Fibroblast of lung (primary cell): ENCODE measurements at places on chromosomes 1 and 21. TPM values are rescaled to one million over a fixed set of nuclear protein-coding genes. Genes with fewer than 3 reads are reported as not detected.

Gene DUSP10
- total RNA-seq = 22.6 and 71.7 TPM in 2 replicates

- peak; percentile 26 for DNase-seq
- no peaks in the 10 kb centered on the region for H3K27me3 ChIP-seq
- H3K36me3 ChIP-seq = peaks cover 2% of the 10 kb centered on the region
- no peak overlapping the region for H3K4me3 ChIP-seq
- no peak overlapping the region for H3K27ac ChIP-seq
These were observed 17.6 kb downstream of the MTFR1L start for GRCh38 chr1:25837262-25837875.

Gene NPPB
- not detected in 2 replicates for total RNA-seq

Gene KCNJ6
- under 0.01 TPM in 1 of 2 replicates, not detected in the other for total RNA-seq

DNA sequence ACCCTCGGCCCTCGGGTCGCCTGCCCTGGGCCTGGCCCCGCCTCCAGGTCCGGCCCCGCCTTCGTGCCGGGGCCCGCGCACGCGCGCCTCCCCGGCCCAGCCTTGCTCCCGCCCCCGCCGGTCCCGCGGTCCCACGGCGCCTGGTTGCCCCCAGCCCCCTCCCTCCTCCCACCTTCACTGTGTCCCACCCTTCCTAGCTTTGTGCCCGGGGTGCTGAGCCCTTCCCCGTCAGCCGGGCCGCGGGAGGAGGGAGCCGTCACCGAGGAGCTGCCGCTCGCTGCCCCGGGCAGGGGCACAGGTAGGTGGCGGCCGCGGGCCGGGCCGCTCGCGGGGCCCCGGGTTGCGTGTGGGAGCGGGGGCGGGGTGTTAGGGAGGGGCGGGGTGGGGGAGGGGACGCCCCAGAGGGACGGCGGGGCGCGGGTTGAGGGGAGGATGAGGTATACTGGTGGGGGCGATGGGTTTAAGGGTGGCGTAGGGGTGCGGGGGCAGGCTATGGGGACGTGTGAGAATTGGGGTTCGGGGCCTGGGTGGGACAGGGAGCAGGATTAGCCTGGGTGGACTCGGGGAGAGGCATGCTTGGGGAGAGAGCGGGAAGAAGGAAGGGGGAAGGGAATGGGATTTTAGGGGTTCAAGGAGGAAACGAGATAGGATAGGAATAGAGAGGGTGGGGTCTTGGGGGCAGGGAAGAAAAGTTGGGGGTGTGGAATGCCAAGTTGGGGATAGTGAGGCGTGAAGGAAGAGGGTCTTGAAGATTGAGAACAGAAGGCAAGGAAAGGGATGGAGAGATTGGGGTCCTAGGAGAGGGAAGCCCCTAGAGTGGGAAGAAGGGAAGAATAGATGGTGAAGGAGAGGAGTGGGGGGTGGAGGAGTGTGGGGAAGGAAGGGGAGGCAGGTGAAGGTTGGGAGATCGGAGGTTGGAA, at the start of gene LRRC42:
Gene LRRC42 (plus strand): TSS at position 99 of the 920 bp plus-strand sequence. CDS start 5,650 bp downstream, outside the sequence.
- H3K4me1 ChIP-seq = peaks cover 2% of the 10 kb centered on the region
- no peaks in the 10 kb centered on the region for H3K27me3 ChIP-seq
- H3K4me3 ChIP-seq = peak within 1 kb of the TSS; percentile 96
- H3K36me3 ChIP-seq = no peaks in the 10 kb centered on the region
- H3K27ac ChIP-seq = peak within 1 kb of the TSS; percentile 89
- DNase-seq = no peak

DNA sequence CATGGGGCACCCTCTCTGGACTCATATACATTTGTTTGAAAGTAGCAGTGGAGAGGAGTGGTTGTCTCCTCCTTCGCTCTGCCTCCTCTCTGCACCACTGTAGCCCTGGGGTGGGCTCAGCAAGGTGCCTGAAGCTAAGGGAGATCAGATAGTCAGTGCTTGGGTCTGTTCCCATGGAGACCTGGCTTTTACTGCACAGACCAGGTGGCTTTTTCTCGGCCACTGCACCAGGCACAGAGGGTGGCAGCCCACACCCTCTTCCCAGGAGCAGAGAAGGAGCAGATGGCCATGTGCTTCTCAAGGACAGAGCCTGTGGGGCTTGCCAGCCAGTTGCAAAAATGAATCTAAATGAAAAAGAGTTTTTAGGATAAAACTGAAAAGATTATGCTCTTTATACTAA, 123.4 kb upstream of the KCNK1 start:
- H3K27me3 ChIP-seq = no peaks in the 10 kb centered on the region
- DNase-seq = no peak
- no peak overlapping the region for H3K4me3 ChIP-seq
- no peaks in the 10 kb centered on the region for H3K36me3 ChIP-seq
- no peak overlapping the region for H3K27ac ChIP-seq

DNA sequence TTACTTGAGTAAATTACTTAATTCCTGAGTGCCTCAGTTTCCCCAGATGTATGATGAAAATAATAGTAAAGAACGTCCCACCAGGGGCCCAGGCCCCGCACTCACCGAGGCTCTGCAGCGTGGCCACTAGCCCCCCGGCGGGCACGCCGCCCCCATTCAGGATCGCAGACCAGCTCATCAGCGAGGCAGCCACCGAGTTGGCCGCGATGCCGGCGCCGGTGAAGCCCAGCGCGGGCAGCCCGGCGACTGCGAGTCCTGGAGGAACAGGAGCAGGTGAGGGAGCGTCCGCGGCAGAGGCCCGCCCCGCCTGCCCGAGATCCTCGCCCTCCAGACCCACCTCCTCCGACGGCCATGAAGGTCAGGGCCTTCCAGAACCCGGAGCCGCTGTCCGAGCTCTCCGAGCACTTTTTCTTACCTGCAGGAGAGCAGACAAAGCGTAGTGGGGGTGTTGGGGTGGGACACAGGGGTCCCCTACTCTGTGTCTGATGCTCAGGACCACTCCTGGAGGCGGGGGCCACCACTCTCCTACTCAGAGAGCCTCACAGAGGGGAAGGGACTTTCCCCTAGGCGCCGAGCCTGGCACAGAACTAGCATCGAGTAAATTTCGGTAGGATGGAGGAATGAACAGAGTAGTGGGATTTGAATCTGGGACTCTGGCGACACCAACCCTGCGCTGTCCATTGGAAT, 3.7 kb downstream of the IFI6 start:
- no peak overlapping the region for H3K4me3 ChIP-seq
- no peak overlapping the region for H3K27ac ChIP-seq
- peaks cover 13% of the 10 kb centered on the region for H3K4me1 ChIP-seq

DNA sequence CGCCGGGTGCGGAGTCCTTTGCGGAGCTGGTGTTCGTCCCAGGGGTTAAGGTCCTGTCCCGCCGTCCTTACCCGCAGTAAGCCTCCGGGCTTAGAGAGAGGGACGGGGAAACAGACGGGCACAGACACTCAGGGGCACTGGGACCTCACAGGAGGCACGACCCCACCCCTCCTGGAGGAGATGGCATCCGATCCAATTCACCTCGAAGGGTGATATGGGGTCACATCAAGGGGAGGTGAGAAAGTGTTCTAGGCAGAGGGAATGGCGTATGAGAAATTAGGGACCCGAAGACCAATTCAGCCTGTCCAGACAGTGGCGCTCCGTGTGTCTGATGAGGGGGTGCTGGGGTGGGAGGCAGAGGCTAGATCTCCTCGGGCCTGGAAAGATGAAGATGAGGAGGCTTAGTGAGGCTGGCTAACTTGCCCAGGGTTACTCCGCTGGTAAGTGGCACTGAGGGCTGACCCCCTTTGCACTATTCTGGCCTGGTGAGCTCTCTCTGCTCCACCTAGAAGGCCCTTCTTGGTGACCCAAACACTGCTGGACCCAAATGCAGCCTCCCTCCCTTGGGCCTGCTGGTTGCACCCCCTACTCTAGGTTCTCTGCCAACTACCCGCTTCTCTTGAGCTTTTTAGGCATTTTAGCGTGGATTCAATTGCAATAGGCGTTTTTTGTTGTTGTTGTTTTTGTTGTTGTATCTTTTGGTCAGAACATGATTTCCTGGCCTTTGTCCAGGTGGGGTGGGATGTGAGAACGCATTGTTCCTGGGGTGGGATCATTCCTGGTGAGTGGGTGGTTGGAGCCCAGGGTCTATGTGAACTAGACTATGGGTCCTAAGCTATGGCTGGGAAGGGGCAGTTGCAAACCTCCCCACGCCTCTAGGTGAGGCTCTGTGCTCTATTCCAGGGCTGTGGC, 12.3 kb downstream of the BTBD19 start:
- no peaks in the 10 kb centered on the region for H3K27me3 ChIP-seq
- peak overlapping the region; percentile 30 for H3K4me3 ChIP-seq
- peaks cover 3% of the 10 kb centered on the region for H3K4me1 ChIP-seq
- no peak for DNase-seq

DNA sequence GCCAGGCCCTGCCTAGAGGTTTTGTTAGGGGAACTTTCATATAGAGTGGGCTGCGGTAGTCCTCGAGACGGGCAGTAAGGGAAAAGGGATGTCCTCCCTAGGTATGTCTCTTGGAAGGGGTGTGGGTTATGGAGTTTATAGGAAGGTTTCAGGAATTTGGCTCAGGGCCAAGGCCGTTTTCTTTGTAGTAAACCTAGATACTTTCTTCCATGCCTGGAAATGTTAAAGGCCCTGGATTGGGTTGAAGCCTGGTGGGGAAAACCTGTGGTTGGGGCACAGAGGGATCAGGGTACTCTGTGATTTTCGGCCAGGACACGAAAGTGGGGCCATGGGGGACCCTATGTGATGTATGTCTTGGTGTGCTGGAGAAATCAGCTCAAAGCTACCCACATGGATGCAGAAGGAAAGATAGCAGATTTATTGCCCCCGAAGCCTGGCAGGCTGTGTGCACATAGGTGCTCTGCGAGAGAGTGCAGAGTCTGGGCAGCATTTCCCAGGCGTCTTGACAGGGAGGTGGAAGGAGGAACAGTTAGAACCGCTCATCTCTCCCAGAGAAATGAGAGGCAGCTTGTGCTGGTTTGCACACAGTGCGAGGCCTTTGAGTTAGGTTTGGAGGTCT, 1.7 kb downstream of the SNAP47 start:
- no peak overlapping the region for H3K27ac ChIP-seq
- peaks cover 2% of the 10 kb centered on the region for H3K36me3 ChIP-seq
- H3K4me1 ChIP-seq = peaks cover 4% of the 10 kb centered on the region
- no peaks in the 10 kb centered on the region for H3K27me3 ChIP-seq
- H3K4me3 ChIP-seq = no peak overlapping the region
- no peak for DNase-seq

GRCh38 chr1:243686159-243686558, 163.9 kb downstream of the AKT3 start:
- no peaks in the 10 kb centered on the region for H3K27me3 ChIP-seq
- no peak overlapping the region for H3K4me3 ChIP-seq
- no peaks in the 10 kb centered on the region for H3K36me3 ChIP-seq
- H3K4me1 ChIP-seq = no peaks in the 10 kb centered on the region

- H3K27ac ChIP-seq = no peak overlapping the region
- H3K36me3 ChIP-seq = no peaks in the 10 kb centered on the region
- DNase-seq = no peak
- H3K4me3 ChIP-seq = no peak overlapping the region
- H3K4me1 ChIP-seq = no peaks in the 10 kb centered on the region
These were observed 26.8 kb downstream of the PPP2R5A start for GRCh38 chr1:212311836-212312497.

Gene DPT
- 4.1 and 13.6 TPM in 2 replicates for total RNA-seq

Gene VSIG8
- total RNA-seq = under 0.01 TPM in 2 replicates

GRCh38 chr1:158177700-158178450, 2.8 kb upstream of the CD1D start:
- no peaks in the 10 kb centered on the region for H3K4me1 ChIP-seq
- H3K36me3 ChIP-seq = no peaks in the 10 kb centered on the region
- peak; percentile 60 for DNase-seq
- H3K27me3 ChIP-seq = peaks cover 37% of the 10 kb centered on the region

DNA sequence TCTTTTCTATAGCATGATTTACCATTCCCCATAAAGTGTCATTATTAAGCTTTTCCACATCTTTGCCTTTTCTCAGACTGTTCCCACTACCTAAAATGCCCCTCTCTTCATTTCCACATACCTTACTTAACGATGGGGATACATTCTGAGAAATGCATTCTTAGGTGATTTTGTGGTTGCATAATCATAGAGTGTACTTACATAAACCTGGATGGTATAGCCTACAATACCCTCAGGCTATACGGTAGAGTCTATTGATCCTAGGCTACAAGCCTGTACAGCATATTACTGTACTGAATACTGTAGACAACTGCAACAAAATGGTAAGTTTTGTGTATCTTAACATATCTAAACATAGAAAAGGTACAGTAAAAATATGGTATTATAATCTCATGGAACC, 54.8 kb upstream of the MUTYH start:
- H3K27ac ChIP-seq = no peak overlapping the region
- H3K4me1 ChIP-seq = no peaks in the 10 kb centered on the region
- no peak overlapping the region for H3K4me3 ChIP-seq
- H3K36me3 ChIP-seq = no peaks in the 10 kb centered on the region
- H3K27me3 ChIP-seq = no peaks in the 10 kb centered on the region
- no peak for DNase-seq

Gene RNPC3
- 4.6 and 5.6 TPM in 2 replicates for total RNA-seq

DNA sequence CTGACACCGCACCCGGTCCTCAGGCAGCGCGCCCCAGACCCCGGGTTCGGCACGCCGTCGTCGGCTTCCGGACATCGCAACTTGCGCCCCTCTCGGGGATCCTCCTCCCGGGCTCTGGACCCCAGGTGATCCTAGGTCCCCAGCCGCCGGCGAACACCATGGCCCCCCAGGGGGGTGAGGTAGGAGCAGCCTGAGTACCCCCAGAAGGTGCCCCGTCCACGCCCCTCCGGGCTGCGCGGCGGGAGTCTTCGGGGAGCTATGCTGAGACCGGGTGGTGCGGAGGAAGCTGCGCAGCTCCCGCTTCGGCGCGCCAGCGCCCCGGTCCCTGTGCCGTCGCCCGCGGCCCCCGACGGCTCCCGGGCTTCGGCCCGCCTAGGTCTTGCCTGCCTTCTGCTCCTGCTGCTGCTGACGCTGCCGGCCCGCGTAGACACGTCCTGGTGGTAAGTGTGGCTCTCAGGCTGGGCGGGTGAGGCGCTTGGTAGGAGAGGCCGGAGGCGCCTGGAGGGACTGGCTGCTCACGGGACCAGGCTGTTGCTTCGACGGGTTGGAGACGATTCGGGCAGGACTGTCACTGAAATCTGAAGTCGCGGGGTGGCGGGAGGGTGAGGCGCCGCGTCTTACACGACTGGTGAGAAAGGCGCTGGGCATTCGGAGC, 367 bp downstream of the WNT2B start:
- peaks cover 21% of the 10 kb centered on the region for H3K27me3 ChIP-seq
- H3K4me1 ChIP-seq = peaks cover 2% of the 10 kb centered on the region
- DNase-seq = peak; percentile 24
- H3K4me3 ChIP-seq = peak overlapping the region; percentile 55
- H3K36me3 ChIP-seq = no peaks in the 10 kb centered on the region

DNA sequence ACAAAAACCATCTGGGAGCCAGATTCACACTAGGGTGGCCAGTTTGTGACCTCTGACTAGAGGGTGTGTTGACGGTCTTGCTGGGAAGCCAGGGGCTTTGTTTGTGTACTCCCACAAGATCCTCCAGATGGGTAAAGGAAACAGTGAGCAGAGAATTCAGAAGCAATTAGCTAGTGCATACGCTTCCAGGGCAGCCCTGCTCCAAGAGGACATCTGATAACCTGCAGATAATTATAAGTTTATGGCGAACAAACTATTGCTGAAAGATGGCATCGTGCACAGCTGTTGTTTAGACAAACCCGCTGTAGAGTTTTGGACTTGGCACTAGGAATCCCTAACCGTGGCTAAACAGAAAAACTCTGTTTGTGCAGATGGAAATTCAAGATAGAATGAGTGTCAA, 326.4 kb downstream of the TGFB2 start:
- no peaks in the 10 kb centered on the region for H3K36me3 ChIP-seq
- peaks cover 2% of the 10 kb centered on the region for H3K4me1 ChIP-seq
- peak; percentile 64 for DNase-seq
- H3K27me3 ChIP-seq = no peaks in the 10 kb centered on the region
- H3K4me3 ChIP-seq = no peak overlapping the region
